ENCODE measurements at places on chromosomes 7 and 10. TPM values are rescaled to one million over a fixed set of nuclear protein-coding genes. Genes with fewer than 3 reads are reported as not detected.
A peak's percentile ranks its signal among the peaks of the same experiment; 100 is the strongest.

Gene LDB3
- 0.05 TPM for total RNA-seq

Gene GARIN1A
- 0.26 TPM for total RNA-seq

Gene UPK3B
- total RNA-seq = 0.92 TPM

DNA sequence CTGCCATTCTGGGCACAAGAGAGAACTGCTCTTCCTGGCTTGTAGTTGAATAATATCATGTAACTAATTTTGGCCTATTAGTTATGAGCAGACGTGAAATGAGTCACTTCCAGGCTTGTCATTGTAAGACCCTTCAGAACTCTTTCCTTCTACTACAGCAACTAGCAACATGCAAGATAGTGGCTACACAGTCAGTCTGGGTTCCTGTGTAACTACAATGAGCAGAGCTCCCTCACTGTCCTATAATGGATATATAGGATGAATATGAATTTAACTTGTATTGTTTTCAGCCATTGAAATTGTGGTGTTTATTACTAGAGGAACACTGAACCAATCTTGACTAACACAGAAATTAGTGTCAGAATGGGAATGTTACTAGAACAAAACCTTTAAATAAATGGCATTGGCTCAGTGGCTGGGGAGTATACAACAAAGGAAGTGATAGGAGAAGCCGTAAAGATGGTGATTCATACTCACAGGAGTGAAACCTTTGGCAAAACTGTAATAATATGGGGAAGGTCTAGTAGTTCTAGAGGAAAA is 2.9 kb upstream of the MTPN start:
- DNase-seq = no peak
- H3K4me3 ChIP-seq = peak overlapping the region; percentile 72
- H3K36me3 ChIP-seq = peaks cover 9% of the 10 kb centered on the region
- peaks cover 63% of the 10 kb centered on the region for H3K4me1 ChIP-seq

DNA sequence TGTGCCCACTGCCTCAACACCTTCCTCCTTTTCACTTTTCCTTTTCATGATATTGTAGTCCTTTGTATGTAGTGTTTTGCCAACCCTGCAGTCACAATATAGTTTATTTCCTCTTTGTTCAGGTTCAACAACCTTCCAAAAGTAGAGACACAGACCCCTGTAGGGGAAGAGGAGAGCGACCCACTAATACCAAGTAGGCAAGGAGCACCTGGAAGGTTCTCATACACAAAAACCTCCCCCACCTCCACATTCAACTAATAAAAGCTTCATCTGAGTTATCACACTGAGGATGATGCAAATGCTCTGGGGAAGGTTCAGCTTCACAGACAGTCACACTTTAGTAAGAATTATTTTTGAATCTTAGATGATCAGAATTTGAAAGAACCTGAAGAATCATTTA is 41.6 kb downstream of the PIK3AP1 start:
- H3K36me3 ChIP-seq = no peaks in the 10 kb centered on the region
- no peak overlapping the region for H3K4me3 ChIP-seq
- H3K27me3 ChIP-seq = peaks cover 5% of the 10 kb centered on the region

DNA sequence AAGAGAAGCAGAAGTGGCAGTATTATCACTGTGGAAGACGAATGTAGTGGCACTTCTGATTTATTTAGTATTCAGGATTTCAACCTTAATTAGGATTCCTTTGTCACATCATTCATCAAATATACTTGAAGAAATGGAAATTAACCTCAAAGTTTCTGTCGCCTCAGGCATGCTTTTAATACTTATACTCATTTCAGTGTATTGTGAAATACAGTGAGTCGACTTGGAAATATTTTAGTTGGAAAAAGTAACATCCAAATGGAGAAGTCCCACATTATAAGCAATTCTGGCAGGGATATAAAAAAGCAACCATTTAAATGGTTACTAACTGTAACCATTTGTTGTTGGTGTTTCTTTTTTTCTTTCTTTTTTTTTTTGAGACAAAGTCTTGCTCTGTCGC is 648.8 kb downstream of the ARL4A start:
- H3K27me3 ChIP-seq = no peaks in the 10 kb centered on the region
- DNase-seq = no peak
- no peak overlapping the region for H3K4me3 ChIP-seq
- H3K4me1 ChIP-seq = no peaks in the 10 kb centered on the region

Gene AMZ1
- not detected for total RNA-seq

DNA sequence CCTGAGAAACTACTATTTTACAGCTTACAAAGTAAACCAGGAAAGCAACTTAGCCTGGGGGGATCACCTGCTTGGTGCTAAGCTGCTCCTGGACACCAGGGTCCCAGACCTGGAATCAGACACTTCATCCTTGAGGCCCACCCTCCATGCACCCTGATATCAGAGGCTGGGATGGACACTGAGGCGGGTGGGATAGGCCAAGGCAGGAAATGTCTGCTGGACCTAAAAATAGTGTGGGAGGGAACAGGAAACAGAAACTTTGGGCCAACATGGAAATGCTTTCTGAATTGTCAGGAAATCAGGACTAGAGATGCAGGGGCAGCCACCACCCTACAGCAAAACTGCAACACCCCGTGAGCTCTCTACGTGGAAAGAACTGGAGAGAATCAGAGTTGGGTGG is 101.5 kb upstream of the PODXL start:
- H3K27ac ChIP-seq = no peak overlapping the region
- no peak overlapping the region for H3K4me3 ChIP-seq
- no peaks in the 10 kb centered on the region for H3K4me1 ChIP-seq

GRCh38 chr7:11786186-11786585 is 45.8 kb downstream of the THSD7A start:
- DNase-seq = no peak
- no peaks in the 10 kb centered on the region for H3K36me3 ChIP-seq
- no peaks in the 10 kb centered on the region for H3K4me1 ChIP-seq
- H3K27ac ChIP-seq = no peak overlapping the region

- no peaks in the 10 kb centered on the region for H3K36me3 ChIP-seq
- H3K27ac ChIP-seq = no peak overlapping the region
- DNase-seq = no peak
- H3K27me3 ChIP-seq = peaks cover 4% of the 10 kb centered on the region
Measured at GRCh38 chr10:71246591-71247413, 34.4 kb downstream of the UNC5B start.

GRCh38 chr10:129415215-129416140 is 51.6 kb upstream of the MGMT start:
- DNase-seq = no peak
- H3K36me3 ChIP-seq = no peaks in the 10 kb centered on the region
- no peaks in the 10 kb centered on the region for H3K27me3 ChIP-seq
- no peak overlapping the region for H3K27ac ChIP-seq

DNA sequence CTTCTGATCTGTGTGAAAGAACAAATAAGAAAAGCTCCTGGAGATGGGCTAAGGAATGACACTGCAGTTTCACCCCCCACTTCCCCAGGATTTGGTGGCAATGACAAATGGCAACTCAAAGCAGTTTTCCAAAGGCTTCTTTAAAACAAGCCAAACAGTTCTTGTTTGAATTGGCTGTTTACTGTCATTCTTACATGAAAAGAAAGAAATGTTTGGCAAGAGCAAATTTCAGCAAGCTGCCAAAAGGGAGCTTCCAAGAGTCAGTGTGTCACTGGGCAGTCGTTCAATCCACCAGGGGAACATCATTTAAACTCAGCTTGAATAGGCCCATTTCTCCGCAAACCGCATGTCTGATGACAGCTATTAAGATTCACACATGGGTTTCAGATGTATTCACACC is 119.0 kb upstream of the RHOBTB1 start:
- H3K4me3 ChIP-seq = no peak overlapping the region
- no peak overlapping the region for H3K27ac ChIP-seq
- H3K36me3 ChIP-seq = no peaks in the 10 kb centered on the region
- H3K4me1 ChIP-seq = no peaks in the 10 kb centered on the region
- peaks cover 2% of the 10 kb centered on the region for H3K27me3 ChIP-seq
- no peak for DNase-seq

Gene HOXA6
- not detected for total RNA-seq

DNA sequence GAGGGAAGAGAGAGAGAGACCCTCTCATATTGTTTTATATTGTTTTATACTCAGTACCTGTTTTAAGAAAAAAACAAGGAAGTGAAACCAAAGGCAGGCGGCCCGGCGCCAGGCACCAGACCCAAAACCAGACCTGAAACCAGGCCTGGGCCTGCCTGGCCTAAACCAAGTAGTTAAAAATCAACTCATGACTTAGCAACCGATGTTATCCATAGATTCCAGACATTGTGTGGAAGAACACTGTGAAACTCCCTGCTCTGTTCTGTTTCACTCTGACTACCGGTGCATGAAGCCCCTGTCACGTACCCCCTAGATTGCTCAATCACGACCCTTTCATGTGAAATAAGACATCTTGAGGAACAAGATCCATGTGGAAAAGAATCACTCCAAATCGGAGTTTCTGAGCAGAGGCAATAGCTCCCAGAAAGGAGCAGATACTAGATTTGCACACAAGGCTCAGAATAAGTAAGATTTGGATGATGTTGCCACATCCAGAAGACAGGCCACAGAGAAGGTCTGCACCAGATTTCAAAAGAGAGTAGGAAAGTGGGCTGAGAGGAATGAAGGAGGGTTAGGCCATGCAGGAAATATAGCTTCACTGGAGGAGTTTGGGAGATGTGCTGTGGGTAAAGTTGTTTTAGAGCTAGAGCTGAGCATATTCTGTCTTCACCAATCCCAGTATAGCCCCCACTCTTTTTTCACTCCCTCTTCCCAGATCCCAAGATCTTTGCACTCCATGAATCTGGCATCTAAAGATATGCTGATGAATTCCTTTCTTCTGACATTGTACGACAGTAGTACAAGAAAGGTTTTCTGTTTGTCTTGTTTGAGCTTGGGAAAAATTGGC is 8.8 kb upstream of the ZNF248 start:
- H3K27me3 ChIP-seq = no peaks in the 10 kb centered on the region
- H3K4me3 ChIP-seq = no peak overlapping the region
- no peak for DNase-seq
- H3K36me3 ChIP-seq = no peaks in the 10 kb centered on the region

DNA sequence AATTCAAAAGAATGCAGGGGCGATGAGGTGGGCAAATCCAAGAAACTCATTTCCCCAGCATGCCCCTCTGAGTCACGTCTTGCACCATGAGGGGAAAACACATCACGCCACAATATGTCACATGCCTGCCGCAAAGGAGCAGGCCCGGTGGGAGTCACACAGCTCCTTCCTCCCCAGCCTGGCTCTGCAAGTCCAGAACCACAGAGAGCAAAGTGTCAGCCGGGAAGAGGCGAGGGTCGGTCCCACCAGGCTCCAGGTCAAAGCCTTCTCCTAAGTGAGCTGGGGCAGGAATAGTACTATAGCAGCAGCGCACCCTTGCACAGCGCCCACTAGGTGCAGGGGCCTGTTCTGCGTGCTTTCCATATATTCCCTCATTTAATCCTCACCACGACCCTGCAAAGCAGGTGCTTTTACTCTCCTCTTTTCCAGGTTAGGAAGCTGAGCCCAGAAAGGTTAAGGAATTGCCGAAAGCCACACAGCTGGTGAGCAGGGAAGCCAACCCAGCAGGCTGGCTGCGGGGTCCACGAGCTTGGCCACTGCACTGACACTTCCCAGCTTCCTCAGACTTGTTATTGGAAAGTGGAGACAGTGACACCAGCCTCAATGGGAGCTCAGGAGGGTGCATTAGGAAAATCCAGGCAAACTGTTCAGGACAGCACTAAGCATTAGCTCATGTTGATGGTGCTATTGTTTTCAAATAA is 94.0 kb upstream of the ZMIZ1 start:
- H3K4me3 ChIP-seq = peak overlapping the region; percentile 81
- H3K36me3 ChIP-seq = no peaks in the 10 kb centered on the region
- H3K4me1 ChIP-seq = peaks cover 24% of the 10 kb centered on the region
- peak; percentile 67 for DNase-seq

GRCh38 chr7:138468244-138469123 is 8.4 kb downstream of the TRIM24 start:
- H3K36me3 ChIP-seq = peaks cover 25% of the 10 kb centered on the region
- H3K27me3 ChIP-seq = no peaks in the 10 kb centered on the region
- no peak for DNase-seq
- H3K4me1 ChIP-seq = peaks cover 20% of the 10 kb centered on the region
- H3K4me3 ChIP-seq = no peak overlapping the region

DNA sequence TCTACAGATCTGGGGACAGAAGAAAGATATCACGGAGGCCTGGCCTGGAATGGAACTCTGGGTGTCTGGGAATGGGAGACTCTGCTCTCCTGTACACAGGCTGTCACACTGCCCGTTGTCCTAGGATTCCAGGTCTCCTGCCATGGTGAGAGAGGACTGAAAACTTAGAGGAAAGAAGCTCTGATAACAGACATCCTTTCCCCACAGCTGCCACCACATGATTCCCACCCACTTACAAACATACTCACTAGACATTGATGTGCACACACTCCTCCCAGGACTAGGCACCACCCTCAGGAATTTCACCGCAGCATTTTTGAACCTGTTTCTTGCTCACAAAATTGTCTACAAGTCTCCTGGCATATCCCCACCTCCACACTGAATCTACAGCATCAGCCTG is 5.7 kb downstream of the ZNF92 start:
- H3K4me1 ChIP-seq = peaks cover 40% of the 10 kb centered on the region
- H3K27ac ChIP-seq = no peak overlapping the region
- no peak for DNase-seq
- no peak overlapping the region for H3K4me3 ChIP-seq

DNA sequence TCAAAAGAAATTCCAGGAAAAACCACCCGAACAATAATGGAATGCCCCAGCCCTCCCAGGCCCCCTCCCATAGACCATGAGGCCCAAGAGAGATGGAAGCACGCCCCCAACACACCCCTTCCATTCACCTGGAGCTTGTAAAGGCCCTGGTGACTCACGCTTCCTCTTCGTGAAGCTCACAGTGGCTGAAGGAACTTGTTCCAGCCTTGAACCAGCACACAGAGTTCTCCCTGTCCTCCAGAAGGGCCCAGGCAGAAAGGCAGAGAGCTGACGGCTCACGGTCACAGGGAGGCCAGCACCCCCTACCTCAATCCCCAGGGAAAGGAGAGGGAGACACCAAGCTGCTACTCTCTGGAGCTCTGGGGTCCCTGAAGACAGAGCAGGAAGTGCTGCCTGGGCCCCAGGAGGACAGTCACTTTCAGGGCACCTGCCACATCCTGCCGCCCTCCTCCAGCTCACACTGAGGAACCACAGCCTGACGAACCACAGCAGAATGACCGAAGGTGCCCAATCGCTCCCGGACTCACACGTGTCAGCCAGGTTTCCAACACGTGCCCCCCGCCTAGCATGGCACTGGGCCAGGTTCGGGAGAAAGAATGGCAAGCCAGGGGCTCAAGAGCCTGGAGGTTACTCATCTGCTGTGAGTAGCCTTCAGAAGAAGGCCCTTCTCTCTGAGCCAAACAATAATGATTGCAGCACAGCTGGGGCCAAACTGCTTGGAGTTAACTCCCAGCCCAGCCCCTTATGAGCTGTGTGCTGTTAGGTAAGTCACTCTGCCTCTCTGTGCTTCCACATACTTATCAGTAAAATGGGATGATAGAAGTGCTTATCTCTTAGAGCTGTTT is 52.8 kb downstream of the DLG5 start:
- H3K27me3 ChIP-seq = no peaks in the 10 kb centered on the region
- H3K4me1 ChIP-seq = peaks cover 36% of the 10 kb centered on the region
- peak overlapping the region; percentile 90 for H3K27ac ChIP-seq
- H3K36me3 ChIP-seq = no peaks in the 10 kb centered on the region
- H3K4me3 ChIP-seq = peak overlapping the region; percentile 45

Gene ADARB2
- total RNA-seq = 0.99 TPM

- no peak for DNase-seq
- H3K27ac ChIP-seq = no peak overlapping the region
- peaks cover 4% of the 10 kb centered on the region for H3K4me1 ChIP-seq
- H3K36me3 ChIP-seq = no peaks in the 10 kb centered on the region
- no peak overlapping the region for H3K4me3 ChIP-seq
- H3K27me3 ChIP-seq = peaks cover 41% of the 10 kb centered on the region
Measured at GRCh38 chr7:1665549-1666316, 4.3 kb upstream of the ELFN1 start.

GRCh38 chr10:92965314-92965713 is 95.3 kb upstream of the CYP26C1 start:
- H3K4me1 ChIP-seq = no peaks in the 10 kb centered on the region
- H3K27ac ChIP-seq = no peak overlapping the region
- DNase-seq = no peak
- H3K27me3 ChIP-seq = no peaks in the 10 kb centered on the region

Gene HOXA7
- total RNA-seq = not detected

Gene PLXDC2
- total RNA-seq = not detected
